ENCODE measurements at places on chromosomes 4 and X.

DNA sequence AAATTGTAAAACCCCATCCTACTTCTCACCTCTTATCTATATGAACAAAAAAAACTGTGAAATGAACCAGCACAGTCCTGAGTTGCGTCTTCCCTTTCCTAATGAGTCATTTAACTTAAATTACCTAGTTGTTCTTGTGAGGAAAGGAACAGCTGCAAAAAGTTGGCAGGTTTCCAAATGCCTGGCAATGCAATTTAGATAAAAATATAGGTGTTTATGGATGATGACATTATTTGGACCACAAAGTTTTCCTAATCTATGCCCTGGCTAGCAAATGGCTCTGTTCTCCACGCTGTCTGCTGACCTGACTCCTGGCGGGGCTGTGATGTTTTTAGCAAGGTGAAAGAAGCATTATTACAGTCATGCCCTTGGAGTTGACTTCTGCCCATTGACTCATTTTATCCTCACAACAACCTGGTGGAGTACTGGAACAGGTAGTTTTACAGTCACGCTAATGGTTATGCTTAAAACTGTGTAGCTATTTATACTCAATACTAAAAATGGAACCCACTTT is 29.8 kb upstream of the RELL1 start:
- DNase-seq: no peak

DNA sequence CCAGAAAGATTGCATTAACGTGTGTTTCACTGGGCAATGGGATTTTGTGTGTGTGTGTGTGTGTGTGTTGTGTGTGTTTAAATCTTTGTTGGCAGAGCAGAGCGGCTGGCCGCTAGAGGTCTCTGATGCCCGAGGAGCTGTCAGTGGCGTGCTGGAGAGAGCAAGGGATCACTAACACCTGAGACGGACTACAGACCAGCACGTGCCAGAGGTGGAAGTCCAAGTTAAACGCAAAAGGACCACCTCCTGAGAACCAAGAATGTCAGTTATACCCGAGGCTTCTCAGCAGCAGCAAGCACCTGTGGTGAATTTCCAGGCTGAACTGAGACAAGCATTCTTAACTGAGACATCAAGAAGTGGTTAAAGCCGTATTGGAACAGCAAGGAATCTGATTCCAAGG is 9.0 kb upstream of the SLC25A14 start:
- DNase-seq: peak; percentile 41

DNA sequence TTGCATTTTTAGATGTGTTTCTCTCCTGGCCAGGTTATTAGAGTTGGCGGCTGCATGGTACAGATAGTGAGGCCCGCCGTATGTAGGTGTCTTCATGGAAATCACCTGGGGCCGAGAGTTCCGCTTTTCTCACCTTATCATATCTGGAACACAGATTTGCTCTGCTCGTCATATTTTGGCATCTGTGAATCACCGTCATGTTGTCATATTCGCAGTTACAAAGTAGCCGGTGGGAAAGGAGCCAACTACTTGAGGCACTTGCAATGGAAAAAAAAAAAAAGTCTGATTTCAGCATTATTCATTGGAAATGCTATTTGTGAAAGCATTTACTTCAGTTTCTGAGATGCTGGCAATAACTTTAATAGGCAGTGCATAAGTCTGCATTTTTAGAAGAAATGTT is 1715.2 kb upstream of the TENM3 start:
- DNase-seq: no peak

DNA sequence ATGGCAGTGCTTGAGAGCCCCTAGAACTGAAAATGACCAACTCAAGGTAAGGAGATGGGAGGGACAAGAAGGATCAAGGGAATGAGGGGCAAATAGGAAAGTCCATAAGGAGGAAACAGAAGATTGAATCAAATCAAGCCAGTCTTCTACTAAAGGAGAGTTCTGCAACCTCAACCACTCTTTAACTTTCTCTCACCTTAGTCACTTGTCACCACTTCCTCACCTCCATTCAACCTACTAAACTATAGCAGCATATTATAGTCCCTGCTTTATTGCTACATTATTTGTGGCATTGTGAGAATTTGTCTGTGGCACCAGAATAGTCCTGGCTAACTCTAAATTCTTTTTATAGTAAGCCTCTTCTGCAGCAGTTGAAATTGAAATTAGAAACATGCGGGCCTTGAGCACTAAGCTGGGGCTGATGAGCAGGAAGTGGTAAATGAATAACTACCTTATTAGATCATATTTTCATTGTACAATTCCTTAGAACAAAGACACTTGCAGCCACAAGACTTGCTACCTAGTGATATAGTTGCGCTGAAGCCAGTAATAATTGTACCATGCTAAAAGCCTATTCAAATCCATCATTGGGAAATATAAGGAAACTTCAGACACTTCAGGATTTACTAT is 336.9 kb downstream of the ZNF674 start:
- no peak for DNase-seq

- DNase-seq: no peak
These were observed 53.5 kb upstream of the HPRT1 start for GRCh38 chrX:134406356-134407064.

DNA sequence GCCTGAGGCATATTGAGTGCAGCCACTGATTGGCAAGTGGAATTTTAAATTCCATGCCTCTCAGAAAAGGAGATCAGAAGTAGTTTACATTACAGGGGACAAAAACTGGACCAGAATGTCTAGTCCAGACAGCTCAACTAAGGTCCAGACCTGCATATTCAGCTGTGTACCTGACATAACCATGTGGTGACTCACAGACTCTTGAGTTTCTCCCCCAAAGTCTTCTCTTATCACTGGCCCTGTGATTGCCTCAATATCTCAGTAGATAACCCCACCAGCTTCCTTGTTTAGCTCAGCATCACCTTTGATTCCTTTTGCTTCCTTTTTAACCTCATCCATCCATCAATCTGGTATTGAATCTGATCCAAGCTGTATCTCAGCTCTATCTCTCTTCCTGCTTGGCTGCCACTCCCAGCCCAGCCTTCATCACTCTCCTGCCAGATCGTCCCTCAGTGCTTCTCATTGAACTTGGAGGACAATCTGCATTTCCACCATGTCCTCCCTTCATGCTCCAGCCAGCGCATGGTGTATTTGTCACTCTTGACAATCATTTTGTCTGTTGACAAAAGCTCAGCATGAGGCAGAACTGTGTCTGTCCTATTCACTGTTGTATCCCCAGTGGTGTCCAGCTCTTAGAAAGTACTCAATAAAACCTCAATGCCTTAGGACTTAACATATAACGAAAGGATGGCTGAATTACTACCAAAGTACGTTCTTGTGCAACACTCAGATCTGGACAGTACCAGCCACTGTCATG is 27.8 kb upstream of the SLC2A9 start:
- DNase-seq: no peak

- DNase-seq: no peak
These were observed 6.7 kb downstream of the SHISA3 start for GRCh38 chr4:42404001-42404400.

DNA sequence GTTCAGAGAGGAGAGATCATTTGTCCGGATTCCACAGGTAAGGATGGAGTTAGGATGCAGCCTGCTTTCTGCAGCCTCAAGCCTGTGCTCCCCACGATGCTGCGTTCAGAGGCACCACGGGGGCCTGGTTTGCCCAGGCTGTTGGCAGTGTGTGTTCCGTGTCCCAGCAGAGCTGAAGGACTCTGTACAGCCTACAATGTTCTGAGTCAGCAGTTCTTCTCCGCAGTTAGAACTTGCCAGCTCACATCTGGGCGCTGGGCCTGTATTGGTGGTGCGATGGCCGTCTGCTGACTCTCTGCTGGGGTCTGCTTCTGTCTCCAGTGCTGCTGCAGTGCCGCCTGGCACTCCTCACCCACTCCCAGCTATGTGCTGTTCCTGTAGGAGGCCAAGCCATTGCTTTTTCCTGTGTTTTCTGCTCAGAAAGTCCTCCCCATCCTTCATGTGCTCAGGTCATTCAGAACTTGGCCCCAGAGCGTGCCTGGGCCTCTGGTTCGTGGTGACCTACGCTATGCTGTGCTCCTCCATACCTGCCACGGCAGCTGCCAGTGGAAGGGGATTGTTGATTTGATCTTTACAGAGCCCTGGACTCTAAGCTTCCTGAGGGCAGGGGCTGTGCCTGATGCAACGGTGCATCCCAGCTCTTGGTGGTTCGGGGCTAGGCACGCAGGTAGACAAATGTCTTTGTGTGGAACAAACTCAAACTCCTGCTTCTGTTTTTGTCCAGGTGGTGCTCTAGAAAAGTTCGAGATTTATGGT is 42.6 kb upstream of the TADA2B start:
- no peak for DNase-seq

GRCh38 chr4:173485164-173485563 is 44.9 kb downstream of the HAND2 start:
- no peak for DNase-seq

DNA sequence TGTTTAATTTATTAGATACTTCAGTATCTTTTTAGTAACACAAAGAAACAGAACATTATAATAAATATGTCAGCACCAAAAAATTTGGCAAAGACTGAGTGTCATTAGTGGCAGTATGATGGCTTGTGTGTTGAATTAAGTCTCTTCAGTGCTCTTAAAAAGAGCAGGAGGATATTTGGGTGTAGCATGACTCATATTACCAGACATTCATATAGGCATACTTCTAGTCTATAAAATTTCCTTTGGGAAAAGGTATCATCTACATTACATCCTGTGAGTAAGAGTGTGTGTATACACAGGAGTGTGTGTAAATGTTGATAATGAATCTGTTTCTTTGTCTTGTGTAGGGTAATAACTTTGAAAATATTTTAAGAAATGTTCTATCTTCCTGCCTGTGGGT is 135.7 kb downstream of the CNKSR2 start:
- DNase-seq: no peak

DNA sequence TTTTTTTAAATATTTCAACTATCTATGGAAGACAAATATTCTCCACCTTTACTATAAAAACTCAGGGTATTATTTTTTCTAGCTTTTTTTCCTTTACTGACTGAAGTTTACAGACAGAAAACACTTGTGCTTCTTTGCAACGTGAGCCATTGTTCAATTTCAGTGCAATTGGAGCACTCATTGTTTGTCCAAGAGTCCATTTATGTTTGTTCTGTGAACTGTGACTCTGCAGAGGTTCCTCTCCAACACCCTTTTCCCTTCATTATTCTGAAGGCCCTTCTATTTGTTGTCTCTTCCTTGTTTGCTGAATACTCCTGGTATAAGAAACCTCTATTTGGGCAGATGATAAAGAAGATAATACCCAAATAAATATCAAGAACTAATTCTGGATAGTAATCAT is 37.4 kb downstream of the DAPP1 start:
- no peak for DNase-seq

DNA sequence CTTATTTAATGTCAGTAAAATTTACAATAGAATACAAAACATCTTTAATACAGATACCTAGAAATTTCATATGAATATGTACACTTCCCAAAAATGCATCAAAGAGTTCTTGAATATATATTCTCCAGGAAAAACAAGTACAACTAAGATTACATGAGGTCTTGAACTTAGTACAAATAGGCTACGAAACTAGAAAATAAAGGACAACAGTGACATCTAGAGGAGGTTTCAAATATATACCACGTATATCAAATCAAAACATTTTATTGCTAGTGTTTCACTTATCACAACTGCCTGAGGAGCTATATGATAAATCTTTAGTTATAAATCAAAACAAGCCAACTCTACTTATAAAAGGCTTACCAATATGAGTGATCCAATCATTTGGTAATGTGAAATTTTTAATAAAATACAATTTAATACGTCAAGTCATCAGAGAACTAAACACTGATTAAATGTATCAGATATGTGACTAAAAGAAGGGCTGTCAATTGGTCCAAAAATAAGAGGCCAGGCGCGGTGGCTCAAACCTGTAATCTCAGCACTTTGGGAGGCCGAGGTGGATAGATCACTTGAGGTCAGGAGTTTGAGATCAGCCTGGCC is 36.6 kb downstream of the ANAPC10 start:
- peak; percentile 58 for DNase-seq

DNA sequence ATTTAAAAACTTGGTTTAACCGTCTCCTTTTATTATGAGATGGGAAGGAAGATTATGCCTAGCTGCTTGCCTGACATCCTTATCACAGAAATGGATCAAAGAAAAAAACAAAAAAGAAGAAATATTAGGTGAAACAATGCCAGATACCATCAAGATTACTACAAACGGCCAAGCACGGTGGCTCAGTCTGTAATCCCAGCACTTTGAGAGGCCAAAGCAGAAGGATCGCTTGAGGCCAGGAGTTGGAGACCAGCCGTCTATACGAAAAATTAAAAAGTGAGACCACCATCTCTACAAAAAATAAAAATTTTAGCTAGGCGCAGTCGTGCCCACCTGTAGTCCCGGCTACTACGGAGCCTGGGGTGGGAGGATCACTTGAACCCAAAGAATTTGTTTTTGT is 2.3 kb downstream of the FRYL start:
- DNase-seq: no peak

DNA sequence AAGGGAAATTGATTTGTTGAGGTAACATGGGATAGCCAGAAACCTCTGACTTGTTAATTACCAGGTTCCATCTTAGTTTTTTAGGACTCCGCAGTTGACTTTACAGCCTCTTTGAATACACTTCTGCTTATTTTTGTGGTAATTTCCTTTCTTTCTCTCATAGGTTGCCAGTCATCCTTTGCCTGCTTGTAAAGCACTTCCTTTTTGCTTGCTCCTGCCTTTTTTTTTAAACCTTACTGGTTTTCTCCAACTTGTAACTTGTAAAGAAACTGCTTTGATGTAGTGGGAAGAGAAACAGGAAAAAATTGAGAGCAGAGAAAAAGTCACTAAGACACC is 2.6 kb downstream of the PGK1 start:
- no peak for DNase-seq

GRCh38 chr4:6375620-6376295 is 96.7 kb downstream of the PPP2R2C start:
- DNase-seq: no peak

DNA sequence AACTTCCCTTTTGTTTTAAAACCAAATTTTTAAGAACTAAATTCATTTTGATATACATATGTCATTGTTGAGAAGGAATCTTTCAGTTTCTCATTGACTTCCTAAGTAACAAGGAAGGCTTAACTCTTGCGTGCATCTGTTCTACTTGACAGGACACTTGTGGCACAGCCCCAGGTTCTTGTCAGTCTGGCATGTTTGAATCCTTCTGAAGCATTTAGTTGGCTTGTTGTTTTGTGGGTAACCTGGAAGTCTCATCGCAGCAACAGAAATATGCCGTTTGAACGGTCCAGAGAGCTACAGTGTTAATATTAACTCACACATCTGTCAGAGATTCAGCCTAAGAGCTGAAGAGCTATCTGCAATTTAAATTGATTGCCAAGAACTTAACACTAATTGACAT is 76.0 kb downstream of the GLRA3 start:
- DNase-seq: no peak

GRCh38 chrX:110216027-110216426 is 101.9 kb downstream of the AMMECR1 start:
- DNase-seq: no peak

GRCh38 chr4:24888475-24889344 is 24.1 kb downstream of the CCDC149 start:
- DNase-seq: no peak

- DNase-seq: no peak
These were observed 18.0 kb downstream of the PPAT start for GRCh38 chr4:56417396-56417795.

All from CD4-positive, alpha-beta T cell treated with Interleukin-17A for 1 hour (primary cell).